ENCODE measurements at places on chromosomes 7 and 10. TPM values are rescaled to one million over a fixed set of nuclear protein-coding genes. Genes with fewer than 3 reads are reported as not detected.

GPR26 gene
- polyA plus RNA-seq = not detected

DNA sequence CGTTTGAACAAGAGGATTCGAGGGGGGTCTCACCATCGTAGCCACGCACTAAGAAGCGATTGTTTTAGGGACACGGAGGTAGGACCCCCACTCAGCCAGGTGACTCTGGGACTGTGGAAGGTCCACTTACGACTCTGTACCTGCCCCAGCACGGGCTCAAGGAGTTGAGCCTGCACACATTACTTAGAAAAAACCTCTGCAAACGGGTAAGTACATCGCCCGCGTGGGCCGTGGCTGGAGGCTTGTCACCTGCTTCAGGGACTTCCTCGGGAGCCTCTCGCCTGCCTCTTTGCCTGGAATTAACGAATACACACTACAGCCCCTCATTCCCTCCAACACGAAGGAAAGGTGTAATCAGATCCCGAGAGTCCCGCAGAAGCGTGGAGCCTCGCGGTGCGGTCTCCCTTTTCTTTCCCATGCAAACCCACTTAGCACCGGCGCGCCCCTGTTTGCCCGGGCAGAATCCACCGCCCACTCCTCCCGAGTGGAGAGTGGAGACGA is 826 bp downstream of the PODXL start:
- no peaks in the 10 kb centered on the region for H3K36me3 ChIP-seq
- H3K27me3 ChIP-seq = no peaks in the 10 kb centered on the region
- H3K4me3 ChIP-seq = no peak overlapping the region
- no peak for DNase-seq

- H3K36me3 ChIP-seq = no peaks in the 10 kb centered on the region
- no peak overlapping the region for H3K27ac ChIP-seq
- no peak for DNase-seq
- H3K4me3 ChIP-seq = no peak overlapping the region
Measured at GRCh38 chr7:107322015-107322414, 147.8 kb upstream of the GPR22 start.

DNA sequence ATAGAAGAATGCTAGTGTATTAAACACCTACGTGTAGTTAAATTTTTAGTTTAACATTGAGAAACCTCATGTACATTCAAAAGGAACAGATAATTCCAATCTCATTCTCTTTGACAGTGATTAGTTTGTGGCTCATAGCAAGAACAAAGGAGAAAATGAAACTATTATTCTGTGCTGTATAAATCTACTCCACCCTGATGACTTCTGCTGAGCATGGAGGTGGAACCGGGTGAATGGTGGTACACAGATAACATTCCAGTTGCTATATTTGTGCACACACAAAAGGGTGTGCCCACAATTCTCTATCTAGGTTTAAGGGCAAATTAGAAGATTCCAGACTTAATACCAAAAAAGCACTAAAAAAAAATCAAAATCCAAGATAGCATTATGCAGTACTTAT is 17.0 kb upstream of the RALA start:
- H3K4me1 ChIP-seq = no peaks in the 10 kb centered on the region
- no peak for DNase-seq
- H3K27me3 ChIP-seq = no peaks in the 10 kb centered on the region
- no peak overlapping the region for H3K27ac ChIP-seq

DNA sequence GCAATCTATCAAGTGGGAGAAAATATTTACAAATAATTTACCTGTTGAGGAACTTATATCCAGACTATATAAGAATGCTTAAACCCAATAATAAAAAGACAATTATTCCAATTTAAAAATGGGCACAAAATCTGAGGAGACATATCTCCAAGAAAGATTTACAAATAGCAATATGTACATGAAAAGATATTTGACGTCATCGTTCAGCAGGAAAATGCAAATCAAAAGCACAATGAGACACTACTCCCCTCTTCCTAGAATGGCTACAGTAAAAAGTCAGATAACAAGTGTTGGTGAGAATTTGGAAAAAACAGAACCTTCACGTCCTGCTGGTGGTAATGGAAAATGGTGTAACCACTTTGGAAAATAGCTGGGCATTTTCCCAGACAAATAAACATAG is 457.0 kb downstream of the DPP6 start:
- DNase-seq = no peak
- no peaks in the 10 kb centered on the region for H3K36me3 ChIP-seq
- H3K27ac ChIP-seq = no peak overlapping the region
- H3K4me1 ChIP-seq = no peaks in the 10 kb centered on the region
- no peak overlapping the region for H3K4me3 ChIP-seq

DNA sequence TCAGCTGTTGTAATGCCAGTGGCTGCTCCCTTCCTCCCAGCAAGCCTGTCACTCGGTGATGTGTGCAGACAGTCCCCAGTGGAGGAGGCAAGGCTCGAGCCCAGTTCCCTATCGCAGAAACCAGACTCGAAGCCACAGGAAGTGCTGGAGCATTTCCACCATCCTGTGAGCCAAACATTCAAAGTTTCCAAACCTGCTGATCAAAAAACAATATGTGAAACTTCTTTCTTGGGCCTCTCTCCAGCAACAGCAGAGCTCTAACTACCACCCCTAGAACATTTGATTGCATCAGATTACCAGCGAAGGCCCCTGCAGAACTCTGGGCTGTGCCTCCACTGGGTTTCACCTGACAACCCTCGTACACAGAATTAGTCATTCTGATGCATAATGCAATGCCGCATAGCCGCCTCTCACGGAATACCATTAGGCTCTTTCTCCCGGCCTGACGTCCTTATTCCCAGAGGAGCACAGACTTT is 94.0 kb downstream of the ELMO1 start:
- no peak overlapping the region for H3K4me3 ChIP-seq
- peaks cover 6% of the 10 kb centered on the region for H3K4me1 ChIP-seq
- no peak for DNase-seq
- H3K36me3 ChIP-seq = peaks cover 4% of the 10 kb centered on the region
- H3K27ac ChIP-seq = peak overlapping the region; percentile 56

DNA sequence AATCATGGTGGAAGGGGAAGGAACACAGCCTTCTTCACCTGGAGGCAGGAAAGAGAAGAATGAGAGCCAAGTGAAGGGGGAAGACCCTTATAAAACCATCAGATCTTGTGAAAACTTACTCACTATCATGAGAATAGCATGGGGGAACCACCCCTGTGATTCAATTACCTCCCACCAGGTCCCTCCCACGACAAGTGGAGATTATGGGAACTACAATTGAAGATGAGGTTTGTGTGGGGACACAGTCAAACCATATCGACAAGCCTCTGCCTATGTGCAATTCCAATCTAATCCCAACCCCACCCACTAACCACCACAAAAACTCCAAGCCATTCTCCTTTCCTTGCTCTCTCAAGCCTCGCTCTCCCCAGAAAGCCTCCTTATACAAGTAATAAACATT is 69.2 kb downstream of the TAC1 start:
- H3K4me3 ChIP-seq = no peak overlapping the region
- H3K27ac ChIP-seq = no peak overlapping the region
- H3K27me3 ChIP-seq = no peaks in the 10 kb centered on the region
- no peak for DNase-seq
- no peaks in the 10 kb centered on the region for H3K36me3 ChIP-seq
- H3K4me1 ChIP-seq = no peaks in the 10 kb centered on the region

SH2D4B gene
- polyA plus RNA-seq = not detected

DNA sequence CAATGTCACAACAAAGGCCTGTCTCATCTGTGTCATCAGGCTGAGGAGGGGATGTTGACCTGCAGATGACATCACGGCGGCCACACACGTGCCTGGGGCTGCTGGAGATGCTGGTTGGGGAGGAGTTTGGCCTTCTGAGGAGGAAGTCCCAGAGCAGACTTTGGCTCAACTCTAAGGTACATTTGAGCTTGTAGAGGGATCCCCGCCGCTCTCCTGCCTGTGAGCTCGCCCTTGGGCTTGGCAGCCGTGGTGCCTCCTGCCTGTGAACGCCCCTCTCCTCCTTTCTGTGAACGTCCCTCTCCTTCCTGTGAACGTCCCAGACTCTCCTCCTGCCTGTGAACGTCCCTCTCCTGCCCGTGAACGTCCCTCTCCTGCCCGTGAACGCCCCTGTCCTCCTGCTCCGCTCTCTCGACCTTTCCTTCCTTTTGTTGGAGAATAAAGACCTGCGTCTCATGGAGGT is 176.4 kb downstream of the DNAJB6 start:
- no peaks in the 10 kb centered on the region for H3K4me1 ChIP-seq
- no peak for DNase-seq
- no peak overlapping the region for H3K4me3 ChIP-seq
- H3K27ac ChIP-seq = no peak overlapping the region
- no peaks in the 10 kb centered on the region for H3K27me3 ChIP-seq
- H3K36me3 ChIP-seq = no peaks in the 10 kb centered on the region

DNA sequence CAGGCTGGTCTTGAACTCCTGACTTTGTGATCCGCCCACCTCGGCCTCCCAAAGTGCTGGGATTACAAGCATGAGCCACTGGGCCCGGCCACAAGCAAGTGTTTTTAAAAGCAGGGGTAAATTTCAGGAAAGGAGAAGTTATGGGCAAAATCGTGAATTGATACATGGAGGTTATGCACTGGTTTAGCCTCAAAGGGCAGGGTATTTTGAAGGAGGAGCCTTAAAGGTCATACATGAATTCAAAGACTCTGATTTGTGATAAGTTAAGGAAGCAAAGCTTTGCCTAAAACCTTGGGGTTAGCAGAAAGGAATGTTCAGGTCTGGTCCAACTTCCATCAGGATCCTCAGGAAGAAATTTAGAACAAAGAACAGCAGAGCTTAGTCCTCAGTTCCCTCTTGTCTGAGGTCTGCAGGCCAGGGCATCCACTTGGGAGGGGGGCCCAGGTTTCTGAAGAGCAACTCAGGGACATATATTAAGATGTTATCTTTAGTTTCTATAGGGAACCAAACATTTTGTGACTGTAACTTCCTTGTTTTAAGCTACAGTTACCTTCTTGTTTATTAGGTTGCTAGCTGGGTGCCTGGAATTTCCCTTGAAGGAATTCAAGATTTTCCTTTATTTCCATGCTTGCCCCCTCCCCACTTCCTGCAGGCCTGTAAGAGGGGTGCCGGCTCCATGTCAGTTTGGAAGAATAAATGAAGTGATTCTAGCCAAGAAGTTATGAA is 2.8 kb upstream of the REPIN1 start:
- no peaks in the 10 kb centered on the region for H3K36me3 ChIP-seq
- peaks cover 26% of the 10 kb centered on the region for H3K4me1 ChIP-seq
- no peak overlapping the region for H3K27ac ChIP-seq
- no peak for DNase-seq
- H3K4me3 ChIP-seq = no peak overlapping the region

SNX8 gene
- polyA plus RNA-seq = 8.7 TPM

DNA sequence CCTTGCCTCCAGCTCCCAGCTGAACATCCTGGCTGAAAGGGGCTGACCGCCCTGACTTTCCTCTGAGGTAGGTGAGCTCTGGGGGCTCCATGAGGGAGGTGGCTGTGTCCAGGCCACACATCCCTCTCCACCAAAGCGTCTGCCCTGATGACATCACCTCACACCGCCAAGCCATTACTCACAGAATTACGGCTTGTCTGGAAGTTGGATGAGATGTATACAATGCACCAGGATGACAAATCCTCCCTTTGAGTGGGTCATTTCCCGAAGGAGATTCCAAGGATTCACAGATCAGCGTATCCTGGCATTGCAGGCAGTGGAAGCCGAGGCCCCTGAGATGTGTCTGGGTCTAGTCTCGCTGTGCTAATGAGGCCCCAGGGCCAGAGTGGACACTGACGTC is 15.1 kb upstream of the RET start:
- H3K4me3 ChIP-seq = no peak overlapping the region
- DNase-seq = no peak
- no peaks in the 10 kb centered on the region for H3K36me3 ChIP-seq
- H3K4me1 ChIP-seq = peaks cover 33% of the 10 kb centered on the region

- H3K4me1 ChIP-seq = no peaks in the 10 kb centered on the region
- H3K27me3 ChIP-seq = no peaks in the 10 kb centered on the region
Measured at GRCh38 chr7:69217516-69218350, 380.5 kb upstream of the AUTS2 start.

- no peak for DNase-seq
- H3K4me1 ChIP-seq = no peaks in the 10 kb centered on the region
- H3K27ac ChIP-seq = no peak overlapping the region
Measured at GRCh38 chr10:74067373-74068352, 69.7 kb downstream of the VCL start.

GRCh38 chr7:30968747-30969603 is 5.2 kb downstream of the GHRHR start:
- no peak overlapping the region for H3K27ac ChIP-seq
- no peak overlapping the region for H3K4me3 ChIP-seq
- no peaks in the 10 kb centered on the region for H3K27me3 ChIP-seq
- no peaks in the 10 kb centered on the region for H3K36me3 ChIP-seq
- no peaks in the 10 kb centered on the region for H3K4me1 ChIP-seq
- DNase-seq = peak; percentile 28

- no peak for DNase-seq
- H3K4me1 ChIP-seq = no peaks in the 10 kb centered on the region
- H3K27ac ChIP-seq = no peak overlapping the region
- H3K36me3 ChIP-seq = no peaks in the 10 kb centered on the region
Measured at GRCh38 chr7:135236727-135237126, 3.1 kb downstream of the STRA8 start.

CNOT4 gene
- polyA plus RNA-seq = 3.7 TPM

GRCh38 chr10:119501690-119502089 is 40.8 kb downstream of the RGS10 start:
- H3K4me3 ChIP-seq = no peak overlapping the region
- H3K27ac ChIP-seq = no peak overlapping the region
- no peaks in the 10 kb centered on the region for H3K36me3 ChIP-seq
- H3K27me3 ChIP-seq = no peaks in the 10 kb centered on the region

DNA sequence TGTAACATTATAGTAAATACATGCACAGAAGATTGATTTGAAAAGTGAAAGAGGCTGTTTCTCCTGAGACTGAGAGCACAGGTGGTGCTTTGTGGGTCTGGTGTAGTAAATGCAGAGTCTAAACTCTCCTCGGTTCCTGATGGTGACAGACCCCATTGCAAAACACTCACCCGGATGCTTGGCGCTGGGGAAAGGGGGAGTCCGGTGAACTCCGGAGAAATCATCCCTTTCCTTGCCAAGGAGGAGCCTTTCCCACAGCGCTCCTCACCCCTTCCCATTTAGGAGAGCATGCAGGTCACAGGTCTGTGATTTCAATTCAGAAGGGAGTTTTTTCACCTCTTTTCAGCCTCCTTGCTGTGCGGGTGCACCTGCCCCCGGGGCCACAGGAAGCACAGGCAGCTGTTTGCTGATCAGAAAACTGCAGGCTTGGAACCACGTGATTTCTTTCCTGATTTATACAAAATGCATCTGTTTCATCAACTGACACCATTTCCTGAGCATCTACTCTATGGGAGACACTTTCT is 75.6 kb upstream of the LYZL2 start:
- no peaks in the 10 kb centered on the region for H3K27me3 ChIP-seq
- DNase-seq = no peak
- H3K27ac ChIP-seq = no peak overlapping the region
- H3K36me3 ChIP-seq = no peaks in the 10 kb centered on the region

GRCh38 chr10:91907914-91908336 is 1.4 kb downstream of the FGFBP3 start:
- H3K27ac ChIP-seq = no peak overlapping the region
- no peaks in the 10 kb centered on the region for H3K27me3 ChIP-seq
- peaks cover 9% of the 10 kb centered on the region for H3K4me1 ChIP-seq
- H3K4me3 ChIP-seq = peak overlapping the region; percentile 71
- H3K36me3 ChIP-seq = no peaks in the 10 kb centered on the region

Data from liver (tissue), 10 donors.